ENCODE measurements at places on chromosomes 7 and 10.

- no peak for DNase-seq
These were observed 148.8 kb downstream of the SNX10 start for GRCh38 chr7:26440233-26441001.

DNA sequence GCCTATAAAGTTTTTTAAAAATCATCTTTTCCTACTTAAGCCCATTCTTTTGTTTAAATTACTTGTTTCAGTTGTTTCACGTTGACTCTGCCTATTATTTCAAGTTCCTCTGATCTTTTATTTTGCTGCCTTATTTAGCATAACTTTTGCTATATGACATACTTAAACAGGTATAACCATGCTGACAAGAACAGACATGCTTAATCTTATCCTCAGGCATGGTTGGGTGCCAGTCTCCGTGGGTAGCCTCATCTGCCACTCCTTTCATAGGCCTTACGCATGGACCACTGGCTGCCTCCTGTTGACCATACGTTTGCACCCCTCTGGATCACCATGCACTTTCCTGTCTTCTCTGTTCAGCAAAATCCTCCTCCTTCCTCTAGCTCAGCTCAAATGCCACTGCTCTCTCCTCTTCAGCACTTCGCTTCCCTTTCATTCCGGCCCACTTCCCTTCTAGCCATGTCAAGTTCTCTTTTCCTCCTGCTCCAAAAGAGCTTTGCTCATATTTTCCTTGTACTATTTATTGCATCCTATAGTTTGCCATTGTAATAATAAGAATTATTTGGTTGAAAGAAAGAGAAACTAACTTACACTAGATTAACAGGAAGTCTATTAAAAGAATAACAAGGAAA lies 10.0 kb upstream of the TSPAN33 start:
- DNase-seq, result no peak

GRCh38 chr7:78169992-78170391 lies 371.4 kb downstream of the PHTF2 start:
- no peak for DNase-seq

GRCh38 chr10:80444124-80444523 lies 10.0 kb upstream of the TSPAN14 start:
- DNase-seq, result no peak

DNA sequence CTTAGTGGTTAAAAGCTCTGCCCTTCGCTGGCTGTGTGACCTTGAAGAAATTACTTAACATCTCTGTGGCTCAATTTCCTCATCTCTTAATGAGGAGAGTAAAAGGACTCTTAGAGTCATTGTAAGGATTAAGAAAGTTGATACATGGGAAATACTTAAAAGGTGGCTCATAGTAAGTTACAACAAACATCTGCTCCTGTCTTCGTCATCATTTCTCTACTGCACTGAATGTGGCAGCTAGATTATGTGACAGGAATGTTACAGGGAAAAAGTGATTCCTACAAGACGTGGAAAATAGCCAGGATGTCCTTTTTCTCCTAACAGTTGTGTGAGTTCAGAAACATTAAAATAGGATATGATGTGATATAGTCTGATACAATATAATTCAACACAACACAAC lies 184.7 kb downstream of the FRMD4A start:
- DNase-seq, result no peak

- DNase-seq, result no peak
These were observed 56.8 kb downstream of the SDHAF3 start for GRCh38 chr7:97174303-97174702.

GRCh38 chr7:43781726-43782607 lies 23.5 kb downstream of the BLVRA start:
- DNase-seq, result no peak

DNA sequence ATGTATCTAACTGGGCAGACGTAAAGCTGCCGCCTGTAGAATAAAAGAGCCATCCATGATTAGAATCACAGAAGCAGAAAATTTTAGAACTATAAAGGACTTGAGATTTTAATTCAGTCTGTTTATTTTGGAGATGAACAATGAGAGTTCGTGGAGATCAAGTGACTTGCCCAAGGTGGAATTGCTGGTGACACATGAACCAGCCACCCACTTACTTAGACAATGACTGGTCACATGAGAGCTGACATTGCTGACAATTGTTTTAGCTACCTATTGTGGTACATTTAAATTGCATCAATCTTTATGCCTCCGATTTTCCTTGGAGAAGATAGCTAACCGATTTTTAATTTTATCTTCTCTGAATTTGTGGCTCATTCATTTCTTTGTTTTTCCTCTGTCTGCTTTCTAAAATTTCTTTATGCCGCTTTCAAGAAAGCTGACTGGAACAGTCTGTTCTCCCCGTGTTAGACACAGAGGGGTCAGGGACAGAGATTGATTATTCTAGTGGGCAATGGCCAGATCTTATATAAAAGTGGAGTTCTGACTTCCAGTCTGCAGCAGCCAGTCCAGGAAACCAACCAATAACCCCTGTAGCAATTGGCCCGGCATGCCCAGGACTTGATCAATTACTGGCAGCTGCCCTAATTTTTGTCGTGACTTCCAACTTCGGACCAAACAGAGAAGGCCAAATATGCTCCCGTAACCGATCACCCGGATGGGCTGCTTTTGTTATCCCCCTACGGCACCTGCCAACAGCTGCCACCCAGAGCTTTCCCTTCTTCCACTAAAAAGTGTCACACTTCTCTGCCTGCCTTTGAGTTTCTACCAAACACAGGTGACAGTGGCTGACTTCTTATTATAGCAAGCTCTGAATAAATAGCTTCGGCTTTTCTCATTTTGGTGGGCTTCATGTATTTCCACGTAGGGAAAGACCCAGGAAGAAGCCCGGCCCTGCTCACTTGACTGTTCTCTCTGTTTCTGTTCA lies 241.6 kb downstream of the CAMK1D start:
- no peak for DNase-seq

DNA sequence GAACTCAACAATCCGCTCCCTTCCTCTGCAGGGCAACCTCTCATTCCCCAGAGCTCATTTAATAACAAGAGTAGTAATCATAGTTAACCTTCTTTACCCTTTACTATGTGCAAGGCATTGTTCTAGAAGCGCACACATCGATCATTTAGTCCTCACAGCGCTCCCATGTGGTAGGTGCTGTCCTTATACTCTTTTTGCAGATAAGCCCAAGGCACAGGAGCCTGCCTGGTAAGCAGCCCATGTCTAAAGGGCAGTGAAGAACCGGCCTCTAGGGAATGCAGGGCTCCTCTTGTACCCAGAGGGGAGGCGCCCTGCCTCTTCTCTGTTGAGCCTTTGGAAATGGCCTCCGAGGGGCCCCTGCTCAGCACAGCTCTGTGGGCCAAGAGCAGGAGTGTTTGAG lies 14.3 kb downstream of the CHST3 start:
- no peak for DNase-seq

GRCh38 chr7:24783698-24784097 lies 26.4 kb upstream of the GSDME start:
- DNase-seq, result no peak

DNA sequence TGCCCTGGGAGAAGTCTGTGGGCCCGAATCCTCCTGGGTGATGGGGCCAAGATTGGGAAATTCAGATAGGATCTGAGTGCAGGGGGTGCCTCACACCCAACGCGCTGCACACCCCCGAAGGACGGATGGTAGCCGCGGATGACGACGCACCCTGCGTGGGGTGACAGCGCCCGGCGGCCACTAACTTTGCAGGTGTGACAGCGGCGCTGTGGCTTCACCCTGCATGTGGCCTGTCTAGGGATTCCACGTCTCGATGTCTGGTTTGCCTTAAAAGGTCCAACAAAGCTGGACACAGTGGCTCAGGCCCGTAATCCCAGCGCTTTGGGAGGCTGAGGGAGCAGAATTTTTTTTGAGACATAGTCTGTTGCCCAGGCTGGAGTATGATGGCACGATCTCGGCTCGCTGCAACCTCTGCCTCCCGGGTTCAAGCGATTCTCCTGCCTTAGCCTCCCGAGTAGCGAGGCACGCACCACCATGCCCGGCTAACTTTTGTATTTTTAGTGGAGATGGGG lies 18.6 kb downstream of the ADAP1 start:
- DNase-seq, result no peak

DNA sequence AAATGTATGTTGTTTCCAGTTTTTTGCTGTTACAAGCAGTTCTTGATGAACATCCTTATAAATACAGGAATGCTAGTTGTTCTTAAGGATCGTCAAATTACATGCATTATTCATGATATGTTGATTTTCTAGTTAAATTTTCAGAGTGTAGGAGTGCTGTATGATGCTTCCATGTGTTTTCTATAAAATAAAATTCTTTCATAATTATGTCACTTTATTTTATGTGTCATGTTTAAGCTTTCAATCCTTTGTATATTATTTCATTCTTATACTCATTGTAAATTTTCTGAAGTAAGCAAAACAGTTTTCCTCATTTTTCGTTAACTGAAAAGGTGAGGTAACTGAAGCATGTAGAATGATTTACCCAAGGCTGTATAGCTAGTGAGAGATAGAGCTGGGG lies 16.8 kb upstream of the MYPN start:
- no peak for DNase-seq

- no peak for DNase-seq
These were observed 2.2 kb downstream of the STOX1 start for GRCh38 chr10:68829521-68829920.

DNA sequence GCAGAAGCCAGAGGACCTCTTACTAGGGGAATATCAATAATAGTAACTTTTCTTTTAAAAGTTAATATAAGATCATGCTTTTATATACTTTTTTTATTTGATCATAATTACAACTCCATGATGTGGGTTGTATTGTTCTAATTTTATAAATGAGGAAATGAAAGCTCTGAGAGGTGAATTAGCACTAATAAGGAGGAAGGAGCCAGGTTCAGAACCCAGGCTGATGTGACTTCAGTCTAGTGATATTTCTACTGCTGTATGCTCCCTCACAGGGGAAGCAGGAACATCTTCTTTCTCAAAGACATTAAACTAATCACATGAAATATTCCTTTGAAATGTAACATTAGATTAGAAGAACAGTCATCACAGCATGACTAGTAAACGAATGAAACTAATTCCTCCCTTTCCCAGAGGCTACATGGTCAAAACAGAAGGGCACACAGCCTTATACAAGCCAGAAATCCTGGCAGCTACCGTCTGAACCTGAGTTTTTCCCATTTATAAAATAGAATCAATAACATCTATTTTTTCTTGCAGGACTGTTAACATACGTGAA lies 81.4 kb upstream of the GJD4 start:
- no peak for DNase-seq

DNA sequence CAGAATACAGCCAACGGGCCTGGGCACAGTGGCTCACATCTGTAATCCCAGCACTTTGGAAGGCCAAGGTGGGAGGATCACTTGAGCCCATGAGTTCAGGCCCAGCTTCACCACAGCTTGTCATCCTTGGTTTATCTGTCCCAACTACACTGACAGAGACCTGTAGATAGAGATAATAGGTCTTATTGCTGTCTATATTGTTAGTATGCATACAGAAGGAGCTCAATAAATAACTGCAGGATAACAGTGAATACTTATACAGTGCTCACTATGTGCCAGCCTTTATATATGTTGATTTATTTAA lies 1.3 kb downstream of the CNPY4 start:
- no peak for DNase-seq

GRCh38 chr10:47164800-47165128 lies 135.2 kb upstream of the GDF10 start:
- DNase-seq, result no peak

GRCh38 chr7:131753620-131754222 lies 197.3 kb upstream of the PODXL start:
- no peak for DNase-seq

- no peak for DNase-seq
These were observed 64.8 kb downstream of the PWWP2B start for GRCh38 chr10:132461683-132462231.

DNA sequence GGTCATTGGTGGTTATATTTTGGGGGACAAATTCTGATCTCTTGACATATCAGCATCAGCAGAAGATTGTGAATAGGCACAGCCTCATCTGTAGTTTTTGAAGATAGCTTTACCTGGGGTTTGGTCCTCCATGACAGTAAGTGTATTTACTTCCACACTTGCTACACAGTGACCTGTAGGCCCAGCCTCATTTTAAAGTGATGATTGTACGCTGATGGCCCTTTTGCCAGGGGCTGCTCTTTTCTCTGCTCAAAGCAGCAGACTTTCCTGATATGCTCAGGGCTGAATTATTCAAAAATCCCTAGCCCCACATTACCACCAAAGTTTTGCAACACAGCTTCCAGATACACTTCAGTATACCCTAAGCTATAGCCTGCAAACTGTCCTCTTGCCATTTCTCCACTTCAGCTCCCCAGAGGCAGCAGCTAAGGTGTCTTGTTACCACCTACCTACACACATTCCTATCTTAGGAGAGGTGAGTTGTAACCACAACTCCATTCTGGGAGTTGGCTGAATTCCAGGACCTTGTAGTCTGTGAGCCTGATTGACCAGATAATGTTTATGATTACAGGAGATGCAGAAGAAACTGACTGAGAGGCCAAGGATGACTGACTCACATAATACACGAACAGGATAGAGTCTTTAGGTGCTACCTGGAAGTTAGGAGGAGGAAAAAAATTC lies 6.0 kb downstream of the ASB4 start:
- no peak for DNase-seq

DNA sequence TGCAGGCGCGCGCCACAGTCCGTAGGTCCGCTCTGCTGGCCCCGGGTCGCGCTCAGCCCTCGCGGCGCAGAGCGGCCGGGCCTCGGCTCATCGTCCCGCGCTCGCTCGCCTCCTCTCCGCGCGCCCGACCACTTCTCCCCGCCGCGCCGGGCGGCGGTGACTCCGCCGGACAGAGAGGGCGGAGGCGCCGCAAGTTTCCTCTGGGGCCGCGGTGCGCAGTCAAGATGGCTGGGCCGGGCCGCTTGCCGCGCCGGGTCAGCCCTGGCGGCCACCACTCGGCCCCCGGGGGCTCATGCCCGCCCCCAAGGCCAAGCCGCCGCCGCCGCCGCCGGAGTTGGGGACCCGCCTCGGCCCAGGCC lies 441 bp downstream of the FZD8 start:
- no peak for DNase-seq

GRCh38 chr7:45524445-45524844 lies 49.7 kb upstream of the ADCY1 start:
- DNase-seq, result no peak

GRCh38 chr10:76242956-76243355 lies 811.5 kb downstream of the LRMDA start:
- DNase-seq, result no peak

DNA sequence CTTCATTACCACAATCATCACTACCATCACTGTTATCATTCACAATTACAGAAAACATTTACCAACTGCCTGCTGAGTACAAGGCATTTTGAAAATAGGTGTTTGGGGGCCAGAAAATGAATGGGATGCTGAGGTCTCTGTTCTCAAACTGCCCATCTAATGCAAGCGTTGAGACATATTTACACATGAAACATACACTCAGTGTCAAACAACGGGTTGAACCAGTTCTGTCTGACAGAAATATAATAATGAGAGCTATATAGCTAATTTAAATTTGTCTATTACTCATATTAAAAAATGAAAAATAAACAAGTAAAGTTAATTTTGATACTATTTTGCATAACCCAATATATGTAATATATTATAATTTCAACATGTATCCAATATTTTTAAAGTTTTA lies 303.1 kb downstream of the KCNMA1 start:
- DNase-seq, result no peak

- no peak for DNase-seq
These were observed 42.6 kb upstream of the LRRC4 start for GRCh38 chr7:128073671-128074310.

- no peak for DNase-seq
These were observed 144.2 kb upstream of the EGR2 start for GRCh38 chr10:62960416-62960815.

Measured in stimulated activated CD8-positive, alpha-beta memory T cell treated with anti-CD3 and anti-CD28 coated beads, Interleukin-7, amount 100 ng/mL, for 48 hours (primary cell).